Stimulated activated CD8-positive, alpha-beta memory T cell treated with anti-CD3 and anti-CD28 coated beads, Interleukin-4, amount 100 ng/mL, for 4 hours (primary cell): ENCODE measurements at places on chromosomes 16 and 17.

- no peak for DNase-seq
These were observed 4.5 kb downstream of the VMP1 start for GRCh38 chr17:59711936-59712335.

DNA sequence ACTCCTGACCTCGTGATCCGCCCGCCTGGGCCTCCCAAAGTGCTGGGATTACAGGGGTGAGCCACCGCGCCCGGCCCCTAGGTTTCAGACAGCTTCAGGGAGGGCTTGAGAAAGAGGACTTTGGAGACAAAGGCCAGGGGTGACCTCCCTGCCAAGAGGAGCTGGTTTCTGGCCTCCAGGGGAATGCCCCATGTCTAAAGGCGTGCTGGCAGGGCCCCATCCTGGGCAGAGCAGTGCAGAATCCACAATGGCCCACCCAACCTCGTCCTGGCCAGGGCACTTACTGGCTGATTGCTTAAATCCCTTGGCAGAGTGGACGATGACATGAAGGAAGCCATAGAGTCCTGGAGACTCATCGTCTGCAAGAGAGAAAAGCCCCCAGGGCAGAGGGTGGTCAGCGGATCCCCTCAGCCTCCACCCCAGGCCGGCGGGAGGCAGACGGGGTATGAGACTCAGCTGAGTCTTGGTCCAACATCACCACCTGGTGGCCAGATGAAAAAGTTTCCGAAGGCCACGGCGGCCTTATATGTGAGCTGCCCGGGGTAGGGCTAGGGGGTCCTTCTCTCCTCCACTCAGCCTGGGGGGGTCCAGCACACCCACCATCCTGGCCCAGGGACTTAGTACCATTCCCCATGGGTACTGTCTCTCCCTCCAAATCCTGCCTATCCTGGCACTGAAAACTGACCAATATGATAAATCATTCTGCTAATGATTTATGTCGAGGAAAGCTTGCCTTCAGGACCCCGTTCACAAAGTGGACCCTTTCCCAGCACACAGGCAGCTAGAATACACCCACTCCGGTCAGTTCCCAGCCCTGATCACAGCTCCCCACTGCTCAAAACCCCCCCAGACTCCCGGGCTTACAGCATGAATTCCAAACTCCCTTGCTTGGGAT is 59.1 kb downstream of the TIMM22 start:
- DNase-seq = no peak

DNA sequence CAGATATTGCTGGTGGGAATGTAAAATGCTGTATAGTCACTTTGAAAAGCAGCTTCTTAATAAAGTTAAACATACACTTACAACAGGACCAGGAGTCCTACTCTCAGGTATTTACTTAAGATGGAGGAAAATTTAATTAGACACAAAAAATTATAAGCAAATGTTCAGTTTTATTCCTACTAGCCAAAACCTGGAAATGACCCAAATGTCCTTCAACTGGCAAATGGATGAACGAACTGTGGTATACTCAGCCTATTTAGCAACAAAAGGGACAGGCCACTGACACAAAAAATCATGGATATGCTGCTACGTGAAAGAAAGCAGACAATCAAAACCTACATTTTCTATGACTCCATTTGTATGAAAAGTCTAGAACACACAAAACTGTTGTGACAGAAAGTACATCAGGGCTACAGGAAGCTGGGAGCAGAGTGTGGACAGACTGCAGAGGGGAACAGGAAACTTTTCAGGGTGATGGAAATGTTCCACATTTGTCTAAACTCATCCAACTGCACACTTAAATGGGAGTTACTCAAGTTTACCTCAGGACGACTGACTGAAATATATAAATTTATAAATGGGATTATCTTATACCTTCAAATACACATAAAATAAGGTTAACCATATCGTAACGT is 49.3 kb upstream of the MNT start:
- DNase-seq = no peak

DNA sequence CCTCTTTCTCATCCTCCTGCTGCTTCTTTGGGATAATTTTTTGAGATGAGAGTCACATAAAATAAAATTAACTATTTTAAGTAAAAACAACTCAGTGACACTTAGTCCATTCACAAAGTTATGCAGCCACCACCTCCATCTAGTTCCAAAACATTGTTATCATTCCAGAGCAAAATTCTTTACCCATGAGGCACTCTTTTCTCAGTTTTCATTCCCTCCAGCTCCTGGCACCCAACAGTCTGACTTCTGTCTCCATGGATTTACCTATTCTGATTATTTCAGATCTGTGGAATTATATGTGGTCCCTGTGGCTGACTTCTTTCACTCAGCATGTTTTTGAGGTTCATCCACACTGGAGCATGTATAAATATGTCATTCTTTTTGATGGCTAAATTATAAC is 239.9 kb upstream of the DYNLRB2 start:
- DNase-seq = no peak

DNA sequence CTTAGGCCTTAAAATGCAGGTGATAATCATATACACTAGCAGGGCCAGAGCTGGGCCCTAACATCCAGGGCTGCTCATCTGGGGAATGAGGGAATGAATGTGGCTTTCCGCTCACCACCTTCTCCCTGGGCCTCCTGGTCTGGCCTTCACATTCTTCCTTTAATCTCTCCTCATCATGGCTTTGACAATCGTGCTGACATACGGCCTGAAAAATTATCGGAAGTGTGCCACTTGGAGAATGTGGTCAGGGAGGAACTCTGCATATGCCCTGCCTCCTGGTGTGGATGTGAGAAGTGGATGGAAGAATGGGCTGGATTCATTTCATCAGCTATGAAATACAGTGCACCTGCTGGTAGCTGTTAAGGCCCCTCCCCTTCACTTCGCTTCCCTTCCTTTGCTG is 2.4 kb downstream of the WSCD1 start:
- no peak for DNase-seq

GRCh38 chr16:49453021-49453420 is 79.4 kb downstream of the C16orf78 start:
- no peak for DNase-seq

GRCh38 chr17:47199627-47200324 is 9.4 kb upstream of the MYL4 start:
- DNase-seq = no peak

GRCh38 chr17:45087978-45088377 is 26.9 kb downstream of the NMT1 start:
- DNase-seq = no peak

GRCh38 chr17:67107171-67107570 is 62.8 kb downstream of the CACNG1 start:
- DNase-seq = no peak

- no peak for DNase-seq
These were observed 12.3 kb upstream of the SPN start for GRCh38 chr16:29650771-29651170.

- no peak for DNase-seq
These were observed 75.2 kb upstream of the RNU2-1 start for GRCh38 chr17:43308999-43309398.

- no peak for DNase-seq
These were observed 11.4 kb upstream of the MC1R start for GRCh38 chr16:89907055-89907814.

DNA sequence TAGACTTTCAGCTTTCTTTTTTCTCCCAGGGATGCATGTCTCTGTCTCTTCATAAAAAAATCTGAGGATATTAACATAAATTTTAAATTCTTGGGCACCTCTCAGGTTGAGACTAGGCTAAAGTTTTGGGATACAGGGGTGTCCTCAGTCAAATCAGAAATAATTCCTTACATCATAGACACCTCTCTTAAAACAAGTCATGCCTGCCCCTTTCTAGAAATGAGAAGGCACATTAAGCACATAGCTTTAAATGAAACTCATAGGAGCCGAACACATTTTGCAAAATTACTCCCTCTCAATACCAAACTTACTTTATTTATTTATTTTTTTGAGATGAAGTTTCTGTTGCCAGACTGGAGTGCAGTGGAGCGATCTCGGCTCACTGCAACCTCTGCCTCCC is 67.3 kb upstream of the BCAR1 start:
- no peak for DNase-seq

DNA sequence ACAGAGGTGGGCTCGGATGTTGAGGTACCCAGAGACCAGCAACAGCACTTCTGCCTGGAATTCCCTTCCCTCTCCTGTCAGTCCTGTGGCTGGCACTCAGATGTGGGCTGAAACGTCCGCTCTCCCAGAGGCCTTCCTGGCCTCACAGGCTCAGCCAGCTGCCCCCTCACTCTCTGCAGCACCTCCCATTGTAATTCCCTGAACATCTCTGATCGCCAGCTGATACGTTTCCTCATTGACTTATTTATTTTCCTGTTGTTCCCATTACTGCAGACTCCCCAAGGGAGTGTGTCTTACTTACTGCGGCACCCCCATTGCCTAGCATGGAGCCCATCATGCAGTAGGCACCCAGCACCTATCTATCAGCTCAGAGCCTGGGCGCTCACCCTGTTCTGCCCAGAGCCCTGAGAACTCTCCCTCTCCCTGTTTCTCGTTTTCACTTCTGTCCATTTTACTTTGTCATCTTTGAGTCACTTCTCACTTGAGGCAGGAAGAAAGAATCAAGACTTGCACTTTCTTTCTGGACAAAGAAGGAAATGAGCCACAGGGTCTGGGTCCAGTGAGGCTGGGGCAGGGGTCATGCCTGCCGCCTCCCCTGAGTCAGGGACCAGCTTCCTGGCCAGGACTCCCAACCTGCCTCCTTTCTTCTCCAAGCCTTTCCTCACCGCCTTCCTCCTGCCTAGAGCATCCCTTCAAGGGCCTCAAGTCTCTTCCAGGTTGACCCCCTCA is 10.2 kb downstream of the CDH5 start:
- DNase-seq = no peak

DNA sequence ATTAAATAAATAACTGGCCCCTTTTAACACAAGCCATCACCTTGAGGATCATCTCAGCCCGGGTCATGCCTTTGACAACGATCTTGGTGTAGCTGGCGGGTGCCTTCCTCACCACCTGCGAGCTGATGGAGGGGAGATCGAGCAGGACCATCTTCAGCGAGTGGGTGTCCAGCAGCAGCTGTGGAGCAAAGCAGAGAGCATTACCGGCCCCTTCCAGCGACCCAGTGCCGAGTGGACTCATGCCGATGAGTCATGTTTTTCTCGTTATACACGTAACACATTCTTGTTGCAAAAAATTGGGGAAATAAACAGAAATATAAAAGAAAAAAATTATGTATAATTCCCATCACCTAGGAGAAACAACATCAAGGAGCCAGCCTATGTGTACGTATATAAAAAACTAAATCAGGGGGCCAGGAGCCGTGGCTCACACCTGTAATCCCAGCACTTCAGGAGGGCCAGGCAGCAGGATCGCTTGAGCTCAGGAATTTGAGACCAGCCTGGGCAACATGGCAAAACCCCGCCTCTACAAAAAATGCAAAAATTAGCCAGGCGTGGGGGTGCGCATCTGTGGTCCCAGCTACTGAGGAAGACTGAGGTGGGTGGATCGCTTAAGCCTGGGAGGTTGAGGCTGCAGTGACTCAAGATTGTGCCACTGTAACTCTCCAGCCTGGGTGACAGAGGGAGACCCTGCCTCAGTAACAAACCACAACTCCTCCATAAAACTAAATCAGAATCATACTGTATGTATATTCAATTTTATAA is 169.1 kb upstream of the RPH3AL start:
- DNase-seq = no peak

DNA sequence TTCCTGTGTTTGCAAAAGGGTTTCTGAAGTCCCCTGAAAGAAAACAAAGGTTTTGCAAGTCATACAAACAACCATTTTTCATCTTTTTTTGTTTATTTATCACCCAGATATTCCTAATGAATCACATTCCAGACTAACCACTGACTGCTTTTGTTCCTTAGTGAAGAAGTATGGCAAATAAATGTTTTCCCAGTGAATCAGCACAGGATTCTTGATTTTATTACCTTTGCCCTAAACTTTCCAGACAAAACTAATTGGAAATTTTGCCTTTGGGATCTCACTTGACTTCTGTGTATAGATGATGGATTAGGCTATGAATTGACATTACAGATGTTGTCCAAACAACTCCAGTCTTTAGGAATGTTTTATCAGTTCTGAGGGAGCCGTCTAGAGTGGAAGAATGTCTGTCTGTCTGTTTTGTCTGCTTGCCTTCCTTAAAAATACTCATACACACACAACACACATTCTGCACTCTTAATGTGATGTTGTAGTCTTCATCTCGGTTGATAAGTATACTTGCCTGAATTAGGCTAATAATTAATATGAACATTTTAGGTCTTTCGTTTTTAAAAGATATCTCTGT is 48.9 kb downstream of the VMP1 start:
- DNase-seq = no peak

GRCh38 chr17:45287526-45288500 is 25.9 kb upstream of the SPATA32 start:
- DNase-seq = no peak

DNA sequence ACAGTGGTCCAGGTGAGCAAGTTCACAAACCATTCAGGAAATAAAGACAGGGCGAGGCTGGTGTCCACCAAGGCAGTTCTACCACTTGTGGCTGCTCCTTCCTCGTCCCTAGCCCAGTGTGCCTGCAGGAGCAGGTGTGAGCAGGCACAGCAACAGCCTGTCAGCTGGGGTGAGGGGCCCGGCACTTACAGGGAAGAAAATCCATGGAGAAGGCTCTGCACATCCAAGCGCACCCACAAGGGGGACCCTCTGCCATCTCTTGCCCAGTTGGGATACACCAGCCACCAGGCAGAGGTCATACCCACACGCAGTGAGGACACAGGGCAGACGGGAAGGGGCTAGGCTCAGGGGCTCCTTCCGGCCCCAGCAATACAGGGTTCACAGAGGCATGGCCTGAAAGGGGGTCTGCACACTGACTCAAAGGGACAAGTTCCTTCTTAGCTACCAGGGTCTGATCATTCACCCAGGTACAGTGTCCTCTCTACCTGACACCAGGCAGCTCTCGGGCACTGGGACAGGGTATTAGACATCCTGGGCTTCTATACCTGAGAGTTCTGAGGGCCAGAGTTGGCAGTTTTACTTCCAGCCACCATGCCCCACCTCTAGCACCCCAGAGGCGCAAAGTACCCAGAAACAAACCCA is 27.0 kb downstream of the CDIP1 start:
- DNase-seq = no peak

- DNase-seq = no peak
These were observed 50.6 kb upstream of the TANGO6 start for GRCh38 chr16:68792465-68793324.

- no peak for DNase-seq
These were observed 2.5 kb downstream of the TLCD3B start for GRCh38 chr16:30028438-30029076.

- DNase-seq = no peak
These were observed 5.0 kb downstream of the TAX1BP3 start for GRCh38 chr17:3663102-3664011.

GRCh38 chr16:79036541-79036940 is 564.0 kb downstream of the MAF start:
- no peak for DNase-seq
